ENCODE measurements at places on chromosomes 1 and 21.

DNA sequence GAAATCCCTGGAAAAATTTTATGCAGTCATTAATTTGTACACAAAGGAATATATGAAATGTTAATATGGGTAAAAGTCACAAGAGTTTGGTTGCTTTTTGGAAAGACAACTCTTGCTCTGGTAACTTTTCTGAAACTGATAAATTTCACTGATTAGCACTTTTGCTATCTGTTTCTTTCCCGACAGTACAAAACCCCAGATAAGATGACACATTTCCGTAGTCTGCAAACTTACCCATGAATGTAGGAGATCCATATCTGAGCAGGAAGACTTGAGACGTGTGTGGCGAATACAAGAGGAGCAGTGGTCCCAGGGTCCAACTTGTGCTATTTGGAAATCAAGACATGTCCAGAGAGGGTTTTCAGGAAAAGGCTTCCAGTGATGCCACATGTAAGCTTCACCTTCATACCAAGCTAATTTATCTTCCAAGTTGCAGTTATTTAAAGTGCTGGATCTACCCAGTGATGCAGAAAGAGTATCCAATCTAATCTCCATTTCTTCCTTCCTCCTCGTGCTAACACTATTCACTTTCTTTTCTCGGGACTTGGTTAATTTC is 35.9 kb upstream of the SAMSN1 start:
- DNase-seq, result no peak

- no peak for DNase-seq
Observed at GRCh38 chr1:236882678-236883077, 87.6 kb downstream of the MTR start.

GRCh38 chr1:101849356-101849755 is 147.4 kb downstream of the OLFM3 start:
- no peak for DNase-seq

DNA sequence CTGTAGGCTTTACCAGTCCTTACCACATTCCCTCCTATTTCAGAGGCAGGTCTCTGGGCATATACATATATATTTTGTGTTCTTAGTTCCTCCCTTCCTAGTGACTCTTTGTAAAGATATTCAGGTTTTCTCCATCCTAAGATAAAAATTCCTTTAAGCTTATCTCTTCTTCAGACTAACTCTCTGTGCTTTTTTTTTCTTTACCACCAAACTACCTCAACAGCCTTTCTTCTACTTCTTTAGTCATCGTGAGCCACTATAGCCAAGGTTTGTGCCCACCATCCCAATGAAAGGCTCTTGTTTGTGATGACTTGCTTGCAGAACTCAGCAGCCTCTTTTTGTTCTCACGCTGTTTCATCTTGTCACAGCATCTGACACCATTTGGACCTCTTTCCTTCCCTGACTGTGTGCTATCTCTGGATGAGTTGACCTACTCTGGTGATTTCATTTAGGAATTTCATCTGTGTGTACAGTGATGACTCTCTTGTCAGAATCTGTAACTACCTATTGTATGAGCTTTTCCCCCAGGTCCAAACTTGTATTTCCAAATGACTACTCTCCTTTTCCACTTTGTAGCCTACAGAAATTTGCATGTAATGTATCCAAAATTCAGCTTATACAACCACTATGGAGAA is 59.0 kb upstream of the MACF1 start:
- DNase-seq, result no peak

DNA sequence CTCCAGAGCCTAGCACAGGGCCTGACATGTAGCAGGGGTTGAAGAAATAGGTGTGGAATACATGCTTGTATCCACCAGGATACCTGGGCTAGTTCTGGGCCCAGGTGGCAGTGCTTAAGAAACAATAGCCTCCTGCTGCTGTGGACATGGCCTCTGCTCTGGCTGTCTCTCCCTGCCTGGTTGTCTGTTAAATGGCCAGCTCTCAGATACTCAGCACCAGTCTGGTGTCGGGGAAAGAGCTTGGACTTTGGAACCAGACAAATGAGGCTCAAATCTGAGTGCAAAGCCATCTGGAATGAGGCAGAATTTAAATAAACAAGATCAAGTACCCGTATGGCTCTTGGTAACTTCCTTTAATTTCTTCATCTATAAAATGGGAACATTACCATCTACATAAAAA is 31.5 kb downstream of the SESN2 start:
- DNase-seq, result no peak

- DNase-seq, result no peak
Observed at GRCh38 chr21:32347977-32348376, 44.8 kb downstream of the URB1 start.

DNA sequence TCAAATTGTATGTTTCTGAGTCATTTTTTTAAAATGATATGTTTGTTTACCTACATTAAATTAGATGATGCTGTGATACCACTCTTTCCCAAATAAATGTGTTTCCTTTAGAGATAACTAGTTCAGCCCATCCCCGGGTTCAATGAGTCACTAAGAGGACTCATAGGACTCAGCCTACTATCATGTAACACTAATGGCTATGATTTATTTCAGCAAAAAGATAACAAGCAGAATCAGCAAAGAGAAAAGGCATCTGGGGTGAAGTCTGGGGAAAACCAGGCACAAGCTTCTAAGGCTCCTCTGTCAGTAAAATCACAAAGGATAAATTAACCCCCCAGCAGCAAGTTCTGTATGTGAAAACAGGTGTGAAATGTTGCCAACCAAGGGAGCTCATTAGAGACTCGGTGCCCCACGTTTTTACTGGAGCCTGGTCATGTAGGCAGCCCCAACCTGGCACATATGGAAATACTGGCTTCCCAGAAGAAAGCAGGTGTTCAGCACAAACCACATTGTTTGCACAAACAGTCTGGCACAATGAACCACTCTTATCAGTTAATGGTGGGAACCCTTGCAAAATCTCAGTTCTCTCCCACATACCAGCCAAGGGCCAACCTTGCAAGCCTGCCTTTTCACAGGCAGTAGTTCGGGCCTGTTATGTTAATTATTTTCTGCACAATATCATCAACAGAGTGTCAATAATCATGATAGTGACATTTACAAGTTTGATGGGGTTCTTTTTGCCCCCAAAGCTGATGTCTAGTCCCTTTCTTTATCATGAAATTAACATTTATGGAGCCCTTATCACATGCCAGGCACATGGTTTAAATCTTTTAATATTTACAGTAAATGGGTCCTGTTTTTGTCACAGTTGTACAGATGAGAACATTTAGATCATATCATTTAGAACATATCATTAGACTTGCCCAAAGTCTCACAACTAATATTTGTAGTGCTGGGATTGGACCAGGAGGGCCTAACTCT is 23.1 kb upstream of the CNN3 start:
- no peak for DNase-seq

- DNase-seq, result no peak
Observed at GRCh38 chr1:83060651-83061390, 938.1 kb downstream of the TTLL7 start.

DNA sequence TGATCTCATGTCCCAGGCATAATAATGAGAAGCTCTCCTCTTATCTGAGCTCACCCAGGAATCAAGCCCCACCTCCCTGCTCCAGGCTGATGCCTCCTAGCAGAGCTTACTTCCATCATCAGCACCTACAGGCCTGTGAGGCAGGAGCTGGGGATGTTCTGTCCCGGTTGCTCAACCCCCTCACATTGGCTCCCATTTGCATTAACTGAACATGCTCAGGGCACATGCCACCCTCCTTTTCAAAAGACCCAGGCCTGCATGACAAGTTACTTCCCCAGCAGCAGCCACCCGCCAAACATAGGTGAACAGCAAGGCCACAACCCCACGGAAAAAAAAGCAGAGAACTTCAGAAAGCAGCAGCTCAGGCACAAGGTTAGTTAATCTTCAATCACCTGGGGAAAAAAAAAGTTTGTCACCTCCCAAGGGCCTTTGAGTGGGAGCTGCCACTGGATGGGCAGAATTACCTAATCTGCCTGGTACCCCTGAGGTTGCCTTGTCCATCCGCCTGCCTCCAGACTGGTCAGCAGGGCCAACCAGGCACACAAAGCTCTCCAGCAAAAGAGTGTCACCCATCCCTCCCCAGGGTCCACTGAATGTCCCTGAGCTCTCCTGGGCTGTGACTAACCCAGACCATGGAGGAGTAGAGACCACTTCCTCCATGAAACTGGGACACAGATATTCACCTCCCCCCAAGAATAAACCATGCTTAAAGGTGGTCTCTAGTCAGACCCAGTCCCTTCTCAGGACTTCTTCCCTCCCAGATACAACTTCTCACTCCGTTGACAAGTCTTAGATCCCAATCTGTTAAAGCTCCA is 4.4 kb downstream of the KCNN3 start:
- DNase-seq, result no peak

- DNase-seq, result no peak
Observed at GRCh38 chr21:14858311-14858710, 206.5 kb downstream of the NRIP1 start.

DNA sequence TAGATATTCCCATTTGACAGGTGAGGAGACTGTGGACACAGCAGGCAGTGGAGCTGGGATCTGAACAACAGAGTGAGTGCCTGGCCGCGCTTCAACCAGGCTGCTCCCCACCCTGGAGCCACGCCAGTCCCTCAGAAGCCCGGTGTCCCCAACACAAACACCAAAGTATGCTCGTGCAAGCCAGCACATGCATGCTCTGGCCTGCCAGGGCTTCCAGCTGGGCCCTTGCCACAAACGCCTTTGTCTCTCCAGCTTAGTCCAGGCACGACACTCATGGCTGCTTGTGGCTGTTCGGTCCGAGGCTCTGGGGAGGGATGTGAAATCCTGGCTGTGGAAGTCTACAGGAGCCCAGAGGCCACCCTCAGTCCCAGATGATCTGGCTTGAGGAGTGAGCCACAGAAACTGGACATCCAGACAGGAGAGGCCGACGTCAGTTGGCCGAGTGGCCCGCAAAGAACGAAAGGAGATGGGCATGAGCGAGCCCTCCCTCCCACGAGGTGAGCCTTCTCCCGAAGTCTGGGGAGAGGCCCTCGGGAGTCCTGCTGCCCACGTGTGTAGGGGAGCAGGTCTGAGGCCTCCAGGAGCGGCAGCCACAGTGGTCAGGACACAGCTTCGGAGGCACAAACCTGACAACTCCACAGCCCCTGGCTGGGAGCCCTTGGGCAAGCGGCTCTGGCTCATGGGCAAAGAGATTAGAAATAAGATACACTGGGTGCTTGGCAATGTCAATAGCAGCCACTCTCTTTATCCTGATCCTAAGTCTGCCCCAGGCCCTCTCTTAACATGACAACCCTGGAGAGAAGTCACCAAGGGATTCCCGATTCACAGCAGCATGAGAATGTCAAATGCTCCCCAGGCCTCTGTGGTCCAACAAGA is 117.1 kb upstream of the IFFO2 start:
- no peak for DNase-seq

DNA sequence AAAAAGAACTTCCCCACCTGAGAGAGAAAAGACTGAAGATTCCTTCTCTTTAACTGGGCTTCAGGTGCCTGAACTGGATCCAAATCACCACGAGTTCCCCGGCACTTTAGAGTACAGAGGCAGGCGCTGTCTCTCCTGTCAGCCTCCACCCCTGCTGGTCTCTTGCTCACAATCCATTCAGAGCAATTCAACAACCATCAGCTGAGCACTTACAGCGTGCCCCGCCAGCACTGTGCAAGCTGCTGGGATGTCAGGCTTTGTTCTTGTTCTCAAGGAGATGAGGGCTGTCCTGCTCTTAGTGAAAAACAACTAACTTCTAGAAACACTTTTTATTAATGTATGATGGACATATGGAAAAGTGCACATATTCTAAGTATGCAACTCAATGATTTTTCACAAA is 68.7 kb upstream of the VAMP3 start:
- no peak for DNase-seq

- no peak for DNase-seq
Observed at GRCh38 chr1:66510407-66510806, 23.5 kb upstream of the SGIP1 start.

DNA sequence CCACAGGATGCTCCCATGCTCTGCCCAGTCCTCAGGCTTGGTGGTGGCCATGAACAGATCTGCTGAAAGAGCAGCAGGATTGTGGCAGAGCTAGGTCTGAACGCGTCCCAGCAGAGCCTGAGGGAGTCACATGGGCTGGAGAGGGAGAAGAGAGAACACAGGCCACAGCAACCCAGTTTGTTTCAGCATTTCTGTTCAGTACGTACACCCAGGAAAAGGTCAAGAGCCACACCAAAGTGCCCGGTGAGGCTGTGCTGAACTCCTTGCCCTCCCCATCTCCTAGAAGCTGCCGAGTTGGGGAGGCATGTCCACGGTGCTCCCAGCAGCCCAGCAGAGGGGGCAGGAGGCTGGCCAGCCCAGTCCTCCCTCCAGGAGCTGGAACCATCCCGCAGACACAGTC is 5.5 kb downstream of the PKP1 start:
- DNase-seq, result no peak

- no peak for DNase-seq
Observed at GRCh38 chr21:45975020-45975666, 6.4 kb upstream of the COL6A1 start.

GRCh38 chr1:164765557-164765956 is 206.6 kb downstream of the PBX1 start:
- DNase-seq, result no peak

DNA sequence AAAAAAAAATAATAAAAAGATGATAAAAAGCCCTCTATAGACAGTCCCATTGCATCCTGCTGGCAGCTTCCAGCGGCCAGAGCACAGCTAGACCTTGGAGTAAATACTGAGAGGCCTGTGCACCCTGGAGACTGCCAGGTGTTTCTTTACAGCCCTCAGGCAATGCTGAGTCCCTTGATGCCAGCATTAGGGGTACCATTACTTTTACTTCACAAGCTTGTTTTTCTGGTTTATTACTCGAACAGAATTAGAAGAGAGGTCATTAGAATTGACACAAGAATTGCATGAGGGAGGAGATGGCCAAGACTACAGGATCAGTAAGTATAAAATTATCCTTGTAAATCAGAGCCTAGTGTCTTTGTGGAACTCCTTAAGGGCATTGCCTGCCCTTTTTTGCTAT is 43.6 kb downstream of the AKNAD1 start:
- no peak for DNase-seq

DNA sequence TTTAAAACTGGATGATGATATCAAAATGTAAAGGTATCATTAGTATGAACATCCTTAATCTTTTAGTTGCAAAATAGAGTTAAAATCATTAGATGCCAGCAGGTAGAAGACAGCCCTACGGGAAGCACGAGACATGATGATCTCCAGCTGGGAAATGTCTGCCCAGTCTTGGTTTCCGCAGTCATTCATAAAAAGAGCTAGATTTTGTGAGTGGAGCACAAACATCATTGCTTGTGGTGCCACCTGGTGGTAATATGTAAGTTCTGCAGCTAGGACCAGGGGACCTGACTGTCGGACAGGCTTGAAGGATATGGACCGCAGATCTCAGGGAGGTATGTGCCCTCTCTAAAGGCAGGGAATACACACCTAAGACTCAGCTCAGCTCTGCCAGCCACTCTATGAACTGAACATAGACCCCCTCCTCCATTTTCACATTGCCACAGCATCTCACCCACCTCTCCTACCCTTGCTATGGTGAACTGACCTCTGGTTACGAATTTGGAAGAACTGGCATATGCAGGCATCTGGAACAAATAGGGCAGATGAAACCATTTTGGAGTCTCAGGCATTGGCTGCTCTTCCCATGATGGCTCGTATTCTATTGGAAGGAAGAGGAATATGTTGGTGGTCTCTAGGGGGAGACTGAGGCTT is 9.2 kb downstream of the FCMR start:
- peak; percentile 55 for DNase-seq

GRCh38 chr21:45542242-45542666 is at the start of gene SLC19A1:
SLC19A1 (minus strand) TSS chr21:45542440; CDS start chr21:45537959, 4,481 bp downstream.
- DNase-seq, result peak; percentile 68

Data from activated CD4-positive, alpha-beta T cell treated with anti-CD3 and anti-CD28 coated beads, Interleukin-2, amount 50 U/mL, for 1 hour (primary cell).